Glutamatergic neuron (in vitro differentiated cells): ENCODE measurements at places on chromosomes 12 and 14.
A peak's percentile ranks its signal among the peaks of the same experiment; 100 is the strongest.

GRCh38 chr12:127235761-127236160 lies 1031.2 kb upstream of the TMEM132C start:
- DNase-seq, result no peak

GRCh38 chr12:27304856-27305255 lies 27.8 kb upstream of the BMAL2 start:
- no peak for DNase-seq

DNA sequence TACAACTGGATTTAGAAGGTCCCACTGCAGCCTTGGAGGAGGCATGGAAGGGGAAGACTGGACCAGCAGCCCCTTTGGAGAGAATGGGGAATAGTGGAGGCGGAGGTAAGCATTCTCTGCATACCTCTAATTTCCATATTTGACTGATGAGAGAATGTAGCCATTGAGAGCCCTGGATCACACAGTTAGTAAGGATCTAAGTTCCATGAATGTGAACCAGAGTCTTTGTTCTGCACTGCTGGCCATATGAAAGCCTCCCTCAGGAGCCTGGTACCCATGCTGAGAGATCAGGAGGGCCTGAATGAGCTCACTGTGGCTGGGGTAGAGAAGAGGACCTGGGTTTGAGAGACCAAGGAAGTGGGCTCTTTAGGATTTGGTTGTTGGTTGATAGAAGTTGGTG lies 192.1 kb downstream of the TMEM132C start:
- DNase-seq, result no peak

DNA sequence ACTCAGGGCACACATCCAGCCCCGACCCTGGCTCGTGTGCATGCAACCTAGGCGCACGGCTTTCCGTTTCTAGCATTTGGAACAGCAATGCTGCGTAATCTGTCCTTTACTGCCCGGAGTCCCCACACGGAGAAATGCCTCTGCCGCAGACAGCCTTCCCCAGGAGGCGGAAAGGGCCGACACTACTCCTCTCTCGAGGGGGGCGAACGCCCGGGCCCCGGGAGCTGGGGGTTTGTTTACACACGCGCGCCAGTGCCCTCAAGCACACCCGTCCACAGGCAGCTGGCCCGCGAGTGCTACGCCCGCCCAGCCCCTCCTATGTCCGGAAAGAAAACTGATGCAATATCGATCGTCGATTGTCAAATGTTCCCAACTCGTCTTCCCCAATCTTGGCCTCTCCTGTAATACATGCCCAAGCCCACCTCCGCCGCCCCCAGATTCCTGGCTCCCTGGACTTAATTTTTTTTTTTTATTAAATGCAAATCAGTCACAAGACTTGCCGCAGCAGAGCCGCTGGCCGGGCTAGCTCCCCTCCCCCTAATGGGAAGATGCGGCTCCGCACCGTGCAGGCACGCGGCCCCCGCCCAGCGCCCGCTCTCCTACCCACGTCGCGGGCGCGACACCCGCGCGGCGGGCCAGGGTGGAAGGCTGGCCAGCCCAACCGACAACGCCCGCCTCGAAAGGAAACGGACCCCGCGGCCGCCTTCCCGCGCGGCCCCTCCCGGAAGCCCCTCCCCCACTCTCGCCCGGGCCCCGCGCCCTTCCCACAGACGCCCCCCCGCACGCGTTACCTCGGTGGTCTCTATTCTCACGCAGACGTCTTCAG lies 642 bp downstream of the SLC38A2 start:
- peak; percentile 68 for DNase-seq

GRCh38 chr14:86892152-86892956 lies 1100.6 kb downstream of the GALC start:
- DNase-seq, result no peak

DNA sequence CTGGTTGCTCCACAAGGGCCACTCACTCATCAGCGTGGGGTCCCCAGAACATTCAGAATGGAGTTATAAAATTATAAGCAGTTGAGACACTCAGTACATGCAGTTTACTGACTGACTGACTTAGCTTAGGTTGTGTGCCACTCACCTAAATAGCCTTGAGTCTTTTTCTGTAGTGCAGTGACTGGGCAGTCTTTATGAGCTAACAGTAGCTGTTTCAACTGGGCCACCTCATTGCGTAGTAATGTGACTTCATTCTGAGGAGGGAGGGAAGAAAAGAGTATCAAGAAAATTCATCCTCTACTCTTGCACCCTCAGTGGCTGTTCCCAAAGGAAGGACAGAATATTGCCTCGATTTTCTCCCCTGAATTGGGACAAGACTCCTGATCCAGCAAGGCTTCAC lies 15.8 kb upstream of the NPFF start:
- no peak for DNase-seq

DNA sequence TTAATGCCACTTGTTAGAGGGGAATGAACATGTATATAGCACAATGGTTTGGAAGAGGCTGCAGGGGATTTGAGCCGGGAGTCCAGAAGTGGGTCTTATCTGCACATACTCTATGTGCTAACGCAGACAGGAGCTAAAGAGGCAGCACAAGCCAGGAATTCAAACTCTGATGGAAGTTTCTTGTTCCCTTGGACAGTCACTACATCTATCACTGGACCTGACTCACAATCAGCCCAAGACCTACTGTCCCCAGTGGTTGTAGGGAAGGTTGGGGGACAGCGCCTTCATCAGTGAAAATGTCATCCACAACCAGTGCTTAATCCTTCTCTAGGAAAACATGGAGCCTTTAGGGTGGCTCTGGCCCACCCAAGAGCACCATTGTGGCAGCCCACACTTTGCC lies 107.8 kb downstream of the GCH1 start:
- DNase-seq, result no peak

DNA sequence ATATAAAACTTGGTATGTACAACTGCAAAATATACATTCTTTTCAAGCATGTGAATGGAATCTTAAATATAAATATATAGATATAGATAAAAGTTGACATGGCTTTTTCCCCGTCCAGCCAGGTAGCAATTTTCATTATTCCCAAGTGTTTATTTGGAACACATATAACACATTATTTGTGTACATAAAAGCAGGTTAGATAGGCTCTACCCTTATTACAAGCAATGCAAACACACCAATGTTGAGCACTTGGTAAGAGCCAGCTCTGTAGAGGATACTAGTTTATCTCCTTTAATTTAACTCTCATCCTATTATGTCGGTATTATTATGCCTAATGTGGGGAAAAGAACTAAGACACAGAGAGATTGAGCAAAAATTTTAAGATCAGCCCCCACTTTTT lies 7.0 kb upstream of the INSM2 start:
- DNase-seq, result no peak

DNA sequence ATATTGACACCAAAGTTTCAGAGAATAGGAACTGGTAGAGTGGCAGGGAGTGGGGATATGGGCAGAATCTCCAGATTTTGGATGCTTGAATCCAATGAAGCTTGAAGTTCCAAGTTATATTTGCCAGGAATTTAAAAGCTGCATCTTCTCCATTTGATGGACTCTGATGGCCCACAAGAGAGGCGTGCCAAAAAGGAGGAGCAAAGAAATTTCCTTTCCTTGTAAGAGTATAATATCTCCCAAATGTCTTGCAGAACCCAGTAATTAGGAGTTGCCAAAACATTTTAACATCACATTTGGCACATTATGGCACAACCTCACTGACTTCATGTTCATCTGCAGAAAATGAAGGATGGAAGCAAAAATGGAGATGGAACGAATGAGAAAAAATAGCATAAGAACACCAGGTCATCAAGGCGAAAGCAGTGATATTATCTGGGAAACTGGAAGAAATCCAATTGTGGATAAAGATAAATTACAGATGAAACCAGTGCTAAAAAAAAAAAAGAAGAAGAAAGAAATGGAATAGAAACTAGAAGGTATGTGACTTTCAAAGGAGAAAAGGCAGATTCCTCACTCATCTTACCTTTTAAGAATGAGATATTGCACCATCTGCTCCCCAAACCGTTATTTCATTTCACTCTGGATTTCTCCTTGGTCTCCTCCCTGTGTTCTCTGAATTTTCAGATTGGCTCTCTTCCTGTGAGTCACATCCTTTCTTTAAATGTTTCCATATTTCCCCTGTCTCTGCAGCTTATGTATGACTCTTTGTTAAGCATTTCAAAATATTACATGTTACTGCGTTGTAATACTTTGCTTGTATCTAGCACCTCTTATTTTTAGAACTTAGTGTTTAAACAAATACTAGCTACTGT lies 13.5 kb upstream of the FLRT2 start:
- DNase-seq, result no peak

DNA sequence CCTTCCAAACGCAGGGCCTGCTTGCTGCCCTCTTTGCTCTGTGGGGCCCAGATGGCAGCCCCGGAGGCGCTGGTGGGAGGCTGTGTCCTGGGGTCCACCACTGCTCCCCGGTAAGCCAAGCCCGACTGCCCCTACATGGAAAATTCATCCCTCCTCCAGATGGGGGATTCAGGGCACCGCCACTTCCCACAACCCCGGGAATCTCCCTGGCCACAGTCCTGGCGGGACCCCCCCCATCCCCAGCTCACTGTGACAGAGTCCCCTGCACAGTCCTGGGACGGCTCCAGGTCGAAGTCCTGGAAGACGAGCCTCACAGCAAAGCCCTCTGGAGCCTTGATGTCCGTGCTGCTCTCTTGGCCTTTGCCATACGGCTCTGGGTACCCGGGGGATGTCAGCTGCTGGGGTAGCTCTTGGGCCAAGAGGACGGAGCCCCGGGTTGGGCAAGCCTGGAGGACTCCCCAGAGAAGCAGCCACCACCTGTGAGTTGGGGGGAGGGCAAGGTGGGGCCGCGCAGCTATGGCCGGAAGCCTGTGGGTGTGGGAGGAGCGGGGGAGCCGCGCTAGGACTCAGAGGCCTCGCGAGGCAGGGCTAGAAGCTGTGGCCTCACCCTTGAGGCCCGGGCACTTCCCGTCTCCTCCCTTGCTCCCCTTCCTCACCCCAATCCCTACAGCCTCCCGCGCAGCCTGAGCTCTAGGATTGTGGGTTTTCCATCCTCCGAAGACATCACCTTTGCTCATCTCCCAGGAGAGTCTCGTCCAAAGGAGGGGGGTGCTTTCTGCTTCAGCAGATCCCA lies 815 bp downstream of the C1RL start:
- peak; percentile 73 for DNase-seq

GRCh38 chr12:74984631-74985030 lies 225.0 kb downstream of the KCNC2 start:
- no peak for DNase-seq

DNA sequence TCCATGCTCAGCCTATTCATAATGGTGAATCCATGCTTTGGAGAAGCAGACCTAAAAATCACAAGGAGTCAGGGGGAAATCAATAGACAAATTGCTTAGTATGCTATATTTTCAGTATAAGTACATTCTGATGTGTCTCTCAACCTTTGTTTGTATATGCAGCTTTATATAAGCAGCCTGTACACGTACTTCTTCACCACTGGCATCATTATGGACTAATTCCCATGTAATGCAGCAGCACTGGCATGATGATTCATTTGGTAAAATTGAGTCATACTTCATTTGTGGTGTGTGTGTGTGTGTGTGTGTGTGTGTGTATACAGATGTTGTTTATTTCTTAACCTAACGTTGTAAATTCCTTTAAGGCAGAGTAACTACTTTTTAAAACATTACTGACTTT lies 10.9 kb downstream of the DCP1B start:
- no peak for DNase-seq

GRCh38 chr14:104390941-104391901 lies 188.3 kb upstream of the C14orf180 start:
- DNase-seq, result peak; percentile 52

GRCh38 chr14:99784508-99784907 lies 8.7 kb upstream of the EML1 start:
- DNase-seq, result no peak

DNA sequence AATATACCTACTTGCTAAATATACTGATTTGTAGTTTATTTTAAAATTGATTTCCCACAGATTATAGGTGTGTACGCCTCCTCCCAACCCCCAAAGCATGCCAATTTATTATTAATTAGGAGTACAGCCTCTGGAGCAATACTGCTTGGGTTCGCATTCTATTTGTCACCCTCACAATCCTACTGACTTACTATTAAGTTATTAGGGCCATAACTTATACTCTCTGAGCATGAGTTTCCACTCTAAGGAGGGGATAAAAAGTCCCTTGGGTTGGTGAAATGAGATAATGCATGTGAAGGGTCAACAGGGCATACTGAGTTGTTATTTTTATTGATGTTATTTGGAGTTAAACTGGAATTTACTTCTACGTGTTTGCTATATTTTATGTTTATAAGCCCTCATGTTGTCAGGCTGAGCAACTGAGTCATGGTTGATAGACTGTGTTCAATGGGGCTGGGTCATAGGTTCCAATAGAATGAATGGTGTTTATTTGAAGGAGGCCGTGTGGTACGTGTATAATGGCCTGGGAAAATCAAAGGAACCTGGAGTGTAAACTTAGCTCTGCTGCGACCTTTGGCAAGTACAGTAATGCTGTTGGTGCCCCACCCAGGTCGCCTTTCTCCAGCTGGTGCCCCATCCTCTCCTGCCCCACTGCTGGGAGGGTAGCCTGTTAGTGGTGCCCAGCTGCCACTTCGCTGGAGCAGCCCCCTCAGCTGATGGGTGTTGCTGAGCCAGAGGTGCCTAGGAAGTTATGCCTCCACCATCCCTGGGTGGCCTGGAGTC lies 99.3 kb upstream of the PTPRB start:
- DNase-seq, result no peak

GRCh38 chr14:91243074-91243471 lies 1.4 kb downstream of the GPR68 start:
- no peak for DNase-seq

- no peak for DNase-seq
Observed at GRCh38 chr12:68591734-68592418, 18.8 kb upstream of the RAP1B start.

DNA sequence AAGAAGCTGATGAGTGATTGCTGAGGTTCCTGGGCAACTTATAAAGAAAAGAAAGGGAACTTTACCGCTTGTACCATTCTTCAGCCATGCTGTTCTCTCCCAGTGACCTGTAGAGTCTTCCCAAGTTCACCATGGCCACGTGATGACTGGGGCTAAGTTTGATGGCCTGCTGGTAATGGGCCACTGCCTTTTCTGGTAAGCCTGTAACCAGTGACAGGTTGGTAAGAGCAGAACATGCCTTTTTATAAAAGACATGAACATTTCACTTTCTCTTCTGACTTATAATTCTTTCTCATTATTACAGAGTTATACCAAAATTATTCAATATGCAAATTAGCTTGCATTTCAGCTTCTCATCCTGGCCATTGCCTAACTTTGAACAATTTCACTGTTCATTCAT lies 20.9 kb upstream of the OVCH1 start:
- no peak for DNase-seq

GRCh38 chr14:68501171-68501570 lies 291.7 kb downstream of the ZFP36L1 start:
- no peak for DNase-seq
